Activated naive CD4-positive, alpha-beta T cell treated with anti-CD3 and anti-CD28 coated beads, Interleukin-2, amount 50 U/mL, for 72 hours (primary cell): ENCODE measurements at places on chromosomes 12 and 14. TPM values are rescaled to one million over a fixed set of nuclear protein-coding genes. Genes with fewer than 3 reads are reported as not detected.

DNA sequence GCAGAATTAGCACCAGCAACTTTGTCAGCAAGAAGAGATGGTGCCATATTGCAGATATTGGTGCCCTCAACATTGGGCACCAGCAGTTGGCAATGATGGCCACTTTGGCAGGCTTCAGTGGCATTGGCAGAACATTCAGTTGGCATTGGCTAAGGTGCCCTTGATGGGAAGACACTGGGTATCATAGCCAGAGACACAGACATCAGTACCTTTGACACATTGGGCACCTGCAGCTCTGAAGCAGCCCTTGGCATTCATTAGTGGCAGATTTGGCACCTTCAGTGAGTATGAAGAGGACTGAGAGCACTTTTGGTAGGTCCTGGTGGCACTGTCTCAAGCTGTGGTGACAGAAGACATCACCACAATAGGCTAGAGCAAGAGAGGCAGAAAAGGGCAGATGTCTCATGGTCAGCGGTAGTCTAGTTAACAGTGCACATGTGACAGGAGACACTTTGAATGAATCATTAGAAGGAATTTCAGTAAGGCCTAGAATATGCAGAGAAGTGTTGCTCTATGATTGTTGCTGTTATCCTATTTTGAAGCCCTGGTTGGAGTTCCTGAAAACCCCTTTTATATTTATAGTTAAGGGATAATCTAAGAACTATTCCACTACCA lies 422.2 kb downstream of the APAF1 start:
- DNase-seq, result no peak

DNA sequence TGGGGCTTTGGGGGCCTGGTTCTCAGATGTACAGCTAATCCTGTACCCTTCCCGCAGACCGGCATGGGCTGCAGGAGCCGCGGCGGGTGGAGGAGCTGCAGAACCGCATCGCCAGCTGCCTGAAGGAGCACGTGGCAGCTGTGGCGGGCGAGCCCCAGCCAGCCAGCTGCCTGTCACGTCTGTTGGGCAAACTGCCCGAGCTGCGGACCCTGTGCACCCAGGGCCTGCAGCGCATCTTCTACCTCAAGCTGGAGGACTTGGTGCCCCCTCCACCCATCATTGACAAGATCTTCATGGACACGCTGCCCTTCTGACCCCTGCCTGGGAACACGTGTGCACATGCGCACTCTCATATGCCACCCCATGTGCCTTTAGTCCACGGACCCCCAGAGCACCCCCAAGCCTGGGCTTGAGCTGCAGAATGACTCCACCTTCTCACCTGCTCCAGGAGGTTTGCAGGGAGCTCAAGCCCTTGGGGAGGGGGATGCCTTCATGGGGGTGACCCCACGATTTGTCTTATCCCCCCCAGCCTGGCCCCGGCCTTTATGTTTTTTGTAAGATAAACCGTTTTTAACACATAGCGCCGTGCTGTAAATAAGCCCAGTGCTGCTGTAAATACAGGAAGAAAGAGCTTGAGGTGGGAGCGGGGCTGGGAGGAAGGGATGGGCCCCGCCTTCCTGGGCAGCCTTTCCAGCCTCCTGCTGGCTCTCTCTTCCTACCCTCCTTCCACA lies 7.6 kb downstream of the NR4A1 start:
- no peak for DNase-seq

- DNase-seq, result no peak
Measured at GRCh38 chr12:10716704-10717315, 6.3 kb downstream of the YBX3 start.

GRCh38 chr14:35725930-35726329 lies 83.2 kb downstream of the RALGAPA1 start:
- DNase-seq, result no peak

DNA sequence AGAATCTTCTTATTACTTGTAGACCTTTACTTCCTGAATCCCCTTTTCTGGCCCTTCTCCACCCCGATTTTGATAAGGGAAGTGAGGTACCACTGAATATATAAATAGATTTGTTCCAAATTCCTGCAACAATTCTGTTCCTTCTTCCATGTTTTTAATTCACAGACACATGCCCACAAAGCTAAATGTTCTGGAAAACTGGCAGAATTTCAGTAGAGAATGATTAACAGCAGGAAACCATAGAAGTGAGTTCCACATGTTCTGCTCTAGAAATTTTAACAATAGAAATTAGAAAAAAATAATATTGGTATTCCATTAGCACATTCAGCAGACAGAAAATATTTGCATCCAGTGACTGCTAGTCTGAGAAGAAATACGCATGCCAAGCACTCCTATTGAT lies 139.6 kb downstream of the SLC2A13 start:
- no peak for DNase-seq

DNA sequence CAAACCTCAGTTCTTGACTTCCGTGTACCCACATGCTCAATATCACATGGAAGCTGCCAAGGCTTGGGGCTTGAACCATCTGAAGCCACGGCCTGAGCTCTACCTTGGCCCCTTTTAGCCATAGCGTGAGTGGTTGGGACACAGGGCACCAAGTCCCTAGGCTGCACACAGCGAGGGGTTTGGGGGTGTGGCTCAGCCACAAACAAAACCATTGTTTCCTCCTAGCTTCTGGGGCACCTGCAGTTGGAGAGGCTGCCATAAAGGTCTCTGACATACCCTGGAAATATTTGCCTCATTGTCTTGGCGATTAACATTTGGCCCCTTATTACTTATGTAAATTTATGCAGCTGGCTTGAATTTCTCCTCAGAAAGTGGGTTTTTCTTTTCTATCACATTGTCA lies 628.6 kb downstream of the NRXN3 start:
- DNase-seq, result no peak

Gene CD163L1
- total RNA-seq, result not detected

Gene CLEC14A
- not detected for total RNA-seq

- peak; percentile 17 for DNase-seq
Measured at GRCh38 chr14:37230551-37231194, 32.9 kb downstream of the MIPOL1 start.

Gene STXBP6
- 0.49 TPM for total RNA-seq

DNA sequence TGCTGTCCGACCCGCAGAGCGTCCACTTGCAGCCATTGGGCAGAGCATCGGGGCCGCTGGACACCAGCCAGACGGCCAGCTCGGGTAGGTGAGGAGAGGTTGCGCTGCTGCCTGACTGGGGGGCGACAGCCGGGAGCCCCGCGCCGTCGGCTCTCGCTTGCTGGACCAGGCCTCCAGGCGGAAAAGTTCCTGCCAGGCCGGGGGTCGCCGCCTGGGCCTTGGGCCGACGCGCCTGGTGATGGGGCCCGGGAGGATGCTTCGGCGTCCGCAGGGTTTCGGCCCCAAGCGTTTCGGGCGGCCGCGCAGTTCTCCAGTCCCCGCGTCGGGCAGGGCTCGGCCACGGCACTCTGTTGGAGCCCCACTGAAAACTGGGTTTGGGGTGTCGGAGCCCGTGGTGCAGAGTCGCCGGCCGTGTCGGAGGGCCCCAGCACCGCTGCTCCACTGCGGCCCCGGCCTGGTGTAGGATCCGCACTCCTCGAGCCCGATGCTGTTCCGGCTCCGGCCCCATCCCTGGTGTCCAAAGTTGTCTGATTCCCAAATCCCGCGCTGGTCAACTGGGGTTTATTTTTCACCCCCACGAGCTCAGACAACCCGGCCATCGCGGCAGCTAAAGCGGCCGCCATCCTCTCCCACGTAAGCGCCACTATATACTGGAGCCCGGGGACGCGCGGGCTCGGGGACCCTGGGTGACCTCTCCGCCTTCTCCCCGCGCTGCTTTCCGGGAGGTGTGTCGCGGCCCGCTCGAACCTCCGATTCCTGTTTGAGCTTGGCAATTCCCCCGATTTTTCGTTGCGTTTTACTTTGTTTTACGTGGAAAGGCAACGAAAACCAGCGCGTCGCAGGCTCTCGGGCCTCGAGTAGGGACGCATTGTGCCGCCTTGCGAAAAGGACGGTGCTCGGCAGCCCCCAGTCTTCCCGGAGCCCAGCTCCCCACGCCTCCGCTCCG lies 872 bp downstream of the VSX2 start:
- no peak for DNase-seq

Gene TRHDE
- total RNA-seq, result not detected

GRCh38 chr14:80304125-80304766 lies 92.9 kb upstream of the DIO2 start:
- no peak for DNase-seq

Gene ADAM20
- total RNA-seq, result 0.56 TPM

DNA sequence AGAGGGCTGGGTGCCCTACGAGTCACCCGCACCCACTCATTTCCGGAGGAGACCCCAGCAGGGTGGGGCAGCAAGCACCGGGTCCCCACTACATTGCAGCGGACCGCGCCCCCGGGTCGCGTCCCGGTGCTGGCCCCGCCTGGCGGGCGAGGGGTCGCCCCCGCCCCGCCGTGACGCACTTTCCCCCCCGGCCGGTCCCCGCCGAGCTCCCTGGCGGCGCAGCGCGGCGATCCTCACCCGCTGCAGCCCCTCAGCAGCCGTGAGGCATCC lies 106.1 kb downstream of the PRICKLE1 start:
- peak; percentile 19 for DNase-seq

DNA sequence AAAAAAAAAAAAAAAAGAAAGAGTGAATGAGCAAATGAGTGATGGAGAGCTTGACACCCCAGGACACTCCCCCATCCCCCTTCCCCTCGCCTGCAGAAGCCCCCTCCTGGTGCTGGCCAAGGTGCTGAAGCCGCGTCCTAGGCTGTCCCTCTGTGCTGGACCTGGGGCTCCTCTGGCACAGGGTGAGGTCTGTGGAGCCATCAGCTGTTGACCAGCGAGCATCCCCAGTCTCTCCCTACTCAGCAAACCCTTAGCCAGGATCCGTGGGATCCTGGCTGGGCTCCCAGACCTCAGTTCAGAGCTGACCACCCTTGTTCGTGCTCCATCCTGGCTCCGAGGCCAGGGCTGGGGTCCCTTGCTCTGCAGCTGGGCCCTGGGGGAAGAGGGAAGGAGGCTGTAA lies 5.4 kb upstream of the KIF26A start:
- no peak for DNase-seq

- no peak for DNase-seq
Measured at GRCh38 chr12:1583421-1584078, 10.8 kb downstream of the FBXL14 start.

GRCh38 chr14:79783041-79783440 lies 428.3 kb downstream of the DIO2 start:
- no peak for DNase-seq

DNA sequence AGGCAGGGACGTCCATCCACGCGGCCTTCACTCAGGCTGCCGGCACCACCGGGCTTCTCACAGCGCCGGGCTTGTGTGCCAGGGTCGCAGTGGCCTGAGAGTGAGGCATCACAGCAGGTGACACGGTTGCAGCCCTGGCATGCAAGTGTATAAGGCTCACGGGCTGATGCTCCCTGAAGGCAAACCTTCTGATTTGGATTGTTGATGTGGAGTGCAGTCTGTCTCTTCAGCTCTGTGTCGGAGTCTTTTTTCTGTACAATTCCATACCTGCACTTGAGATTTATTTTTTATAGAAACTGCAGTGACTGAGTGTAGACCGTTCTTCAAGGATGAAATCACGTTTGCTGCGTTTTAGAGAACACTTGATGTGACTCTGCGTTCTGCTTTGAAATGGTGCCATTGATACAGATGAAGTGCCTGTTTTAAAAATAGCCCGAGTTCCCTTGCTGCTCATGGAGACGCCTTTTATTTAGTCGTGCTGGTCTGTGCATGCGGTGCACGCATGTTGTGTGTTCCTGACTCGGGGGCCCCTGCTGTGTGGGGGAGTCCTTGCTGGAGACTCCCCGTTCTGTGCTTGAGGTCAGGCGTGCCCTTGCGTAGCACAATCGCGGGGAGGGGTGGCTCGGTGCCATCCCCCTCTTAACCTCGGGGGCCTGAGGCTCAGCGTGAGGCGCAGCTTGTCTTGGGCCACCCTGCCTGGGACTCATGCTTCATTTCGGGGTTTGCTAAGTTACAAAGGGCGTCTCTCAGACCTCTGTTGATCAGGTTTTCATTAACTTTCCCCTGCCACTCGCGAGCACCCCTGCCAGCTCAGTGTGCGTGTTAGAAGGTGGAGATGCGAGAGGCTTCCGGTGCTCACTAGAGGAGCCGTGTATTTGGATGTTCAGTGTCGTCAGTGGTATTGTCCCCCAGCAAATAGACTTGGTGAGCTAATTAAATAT lies 21.6 kb upstream of the AMN start:
- DNase-seq, result peak; percentile 40

Gene P2RX7
- 1.2 TPM for total RNA-seq

Gene SCN8A
- total RNA-seq, result 0.84 TPM

GRCh38 chr14:32513571-32514009 lies 184.5 kb downstream of the AKAP6 start:
- no peak for DNase-seq

- DNase-seq, result no peak
Measured at GRCh38 chr14:54606631-54607133, 39.8 kb downstream of the SAMD4A start.

Gene C3AR1
- total RNA-seq, result 3.1 TPM

- DNase-seq, result no peak
Measured at GRCh38 chr12:89346741-89347324, 5.5 kb downstream of the DUSP6 start.

- no peak for DNase-seq
Measured at GRCh38 chr14:94288610-94289465, 4.2 kb downstream of the SERPINA10 start.

- DNase-seq, result no peak
Measured at GRCh38 chr12:46439793-46440511, 67.4 kb upstream of the SLC38A2 start.

GRCh38 chr14:57495416-57495815 lies 1.8 kb upstream of the CCDC198 start:
- no peak for DNase-seq

- no peak for DNase-seq
Measured at GRCh38 chr12:79689061-79689476, 1.7 kb downstream of the PAWR start.

GRCh38 chr14:20116748-20117147 lies 6.2 kb downstream of the OR4K17 start:
- no peak for DNase-seq

DNA sequence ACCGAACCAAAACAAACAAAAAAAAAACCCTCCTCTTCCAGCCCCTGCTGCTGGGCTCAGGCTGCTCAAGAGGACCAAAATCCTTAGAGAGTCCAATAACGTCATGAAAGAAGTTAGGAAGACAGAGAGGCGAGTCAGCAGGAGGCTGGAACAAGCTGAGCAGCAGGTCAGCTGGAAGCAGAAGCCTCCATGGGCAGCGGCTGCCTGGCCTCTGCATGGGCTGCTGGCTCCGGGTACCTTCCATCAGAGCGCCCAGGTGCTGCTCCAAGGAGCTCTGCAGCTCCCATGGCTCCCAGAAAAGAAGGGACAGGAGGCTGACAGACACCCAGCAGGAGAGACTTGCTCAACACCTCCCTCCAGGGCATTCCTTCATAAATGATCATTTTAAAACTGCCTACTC lies 3.2 kb upstream of the KRT2 start:
- no peak for DNase-seq

Gene CRIP2
- total RNA-seq, result 0.34 TPM

GRCh38 chr14:94640721-94641631 lies 28.8 kb downstream of the SERPINA3 start:
- DNase-seq, result no peak

- DNase-seq, result no peak
Measured at GRCh38 chr14:54106661-54107377, 150.2 kb upstream of the BMP4 start.

- no peak for DNase-seq
Measured at GRCh38 chr14:22478670-22479069, 110.4 kb downstream of the DAD1 start.
